ENCODE measurements at places on chromosomes 5 and 9.

GRCh38 chr5:206406-206805 is 11.5 kb downstream of the CCDC127 start:
- peak; percentile 23 for DNase-seq

- DNase-seq, result no peak
Observed at GRCh38 chr5:151058891-151059489, 21.8 kb downstream of the TNIP1 start.

DNA sequence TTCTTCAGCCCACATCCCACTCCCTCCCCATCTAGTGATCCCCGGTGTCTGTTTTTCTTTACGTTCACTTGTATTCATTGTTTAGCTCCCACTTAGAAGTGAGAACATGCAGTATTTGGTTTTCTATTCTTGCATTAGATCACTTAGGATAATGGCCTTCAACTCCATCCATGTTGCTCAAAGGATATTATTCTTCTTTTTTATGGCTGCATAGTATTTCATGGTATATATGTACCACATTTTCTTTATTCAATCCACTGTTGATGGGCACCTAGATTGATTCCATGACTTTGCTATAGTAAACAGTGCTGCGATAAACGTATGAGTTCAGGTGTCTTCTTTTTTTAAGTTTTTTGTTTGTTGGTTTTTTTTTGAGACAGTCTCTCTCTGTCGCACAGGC is 29.1 kb upstream of the CCNB1 start:
- no peak for DNase-seq

- DNase-seq, result peak; percentile 93
Observed at GRCh38 chr9:70407081-70407503, 7.4 kb downstream of the KLF9 start.

DNA sequence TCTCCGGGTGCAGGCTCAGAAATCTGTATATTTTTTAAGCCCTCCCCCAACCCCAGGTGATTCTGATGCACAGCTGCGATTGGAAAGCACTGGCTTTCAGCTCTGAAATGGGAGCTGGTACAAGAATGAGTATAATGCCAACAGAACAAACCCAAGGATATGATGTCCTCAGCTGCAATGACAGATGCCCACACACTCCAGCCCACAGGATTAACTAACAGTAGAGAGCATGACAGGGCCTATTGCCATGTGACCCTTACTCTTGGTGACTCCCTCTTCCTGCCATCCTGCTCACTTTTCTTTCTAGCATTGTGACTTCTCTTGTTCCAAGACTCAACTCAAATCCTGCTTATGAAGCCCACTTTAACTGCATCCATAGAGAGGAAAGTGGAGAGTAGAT is 174.5 kb downstream of the FGF18 start:
- no peak for DNase-seq

DNA sequence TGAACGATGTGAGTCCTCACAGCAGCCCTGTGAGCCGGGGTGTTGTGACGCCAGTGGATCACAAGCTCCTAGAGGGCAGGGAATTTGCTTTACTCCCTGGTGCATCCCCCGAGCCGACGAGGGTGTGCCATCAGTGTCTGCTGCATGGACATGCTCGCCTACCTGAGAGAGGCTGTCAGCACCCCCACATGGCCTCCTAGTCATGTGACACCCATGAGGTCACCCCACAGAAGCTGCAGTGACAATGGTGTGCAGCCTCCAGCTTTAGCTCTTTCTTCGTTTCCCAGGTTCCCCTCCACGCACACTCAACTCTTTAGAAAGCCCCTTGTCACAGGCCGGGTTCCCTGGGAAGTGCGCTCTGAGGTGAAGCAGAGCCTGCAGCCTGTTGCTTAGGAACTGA is 19.8 kb upstream of the GABBR2 start:
- DNase-seq, result no peak

- no peak for DNase-seq
Observed at GRCh38 chr5:31124026-31124425, 69.5 kb upstream of the CDH6 start.

DNA sequence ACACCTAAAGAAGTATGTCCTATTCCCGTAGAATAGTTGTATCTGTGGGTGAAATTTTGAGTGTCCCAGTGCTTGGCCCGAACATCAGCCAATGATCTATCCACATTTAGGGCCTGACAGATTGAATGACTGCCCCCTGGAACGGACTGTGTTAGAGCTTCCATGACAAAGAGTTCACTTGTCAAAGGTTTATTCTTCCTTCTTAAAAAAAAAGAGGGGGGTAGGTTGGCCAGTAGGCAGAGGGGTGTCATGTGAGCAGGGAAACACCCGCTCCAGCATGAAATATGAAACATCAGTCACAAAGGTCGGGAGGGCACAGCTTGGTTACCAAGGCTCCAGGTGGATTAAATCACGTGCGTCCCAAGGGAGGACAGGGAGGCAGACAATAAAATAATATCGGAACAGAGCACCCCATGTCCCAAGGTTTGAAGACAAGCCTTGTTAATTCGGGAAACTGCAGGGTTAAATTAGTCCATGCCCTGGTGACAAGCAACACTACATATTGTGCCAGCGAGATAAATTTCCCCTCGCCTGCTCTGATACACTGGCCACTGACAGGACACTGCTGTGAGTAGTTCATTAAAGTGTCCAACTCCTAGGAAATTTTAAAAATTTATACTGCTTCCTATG is 401.2 kb downstream of the IRX1 start:
- DNase-seq, result no peak

GRCh38 chr9:124182741-124183140 is 75.0 kb upstream of the NEK6 start:
- DNase-seq, result no peak

DNA sequence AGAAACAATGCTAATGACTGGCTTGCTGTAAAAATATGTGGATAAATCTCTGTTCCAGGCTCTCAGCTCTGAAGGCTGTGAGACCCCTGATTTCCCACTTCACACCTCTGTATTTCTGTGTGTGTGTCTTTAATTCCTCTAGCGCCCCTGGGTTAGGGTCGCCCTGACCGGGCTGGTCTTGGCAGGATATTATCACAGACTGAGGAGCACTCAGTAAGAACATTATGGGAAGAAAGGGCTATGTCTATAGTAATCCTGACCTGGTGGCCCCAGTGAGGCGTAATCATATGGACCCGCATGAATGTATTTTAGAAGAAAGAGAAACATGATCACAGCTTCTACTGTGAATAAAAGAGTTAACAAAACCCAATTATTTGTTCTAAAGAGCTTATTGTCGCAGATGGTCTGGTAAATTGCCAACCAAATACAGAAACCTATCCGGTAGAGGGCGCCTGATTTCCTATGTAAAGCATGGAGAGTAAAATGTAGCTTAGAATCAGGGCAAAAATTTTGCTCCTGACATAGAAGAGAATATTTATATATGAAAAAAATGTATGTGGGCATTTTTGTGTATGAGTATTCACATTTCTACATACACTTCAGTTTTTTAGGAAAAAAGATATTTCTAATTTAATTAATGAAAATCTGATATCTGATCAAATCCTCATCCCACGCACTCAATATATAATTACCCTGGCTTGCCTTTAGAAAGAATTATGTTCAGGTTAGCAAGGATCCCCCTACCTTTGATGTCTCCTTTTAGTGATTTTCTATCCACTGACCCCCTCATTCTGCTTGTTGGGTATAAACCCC is 5.8 kb upstream of the IFNA1 start:
- DNase-seq, result peak; percentile 85

- no peak for DNase-seq
Observed at GRCh38 chr5:123617561-123617960, 105.6 kb downstream of the CSNK1G3 start.

GRCh38 chr9:131036529-131037334 is 27.8 kb downstream of the LAMC3 start:
- no peak for DNase-seq

DNA sequence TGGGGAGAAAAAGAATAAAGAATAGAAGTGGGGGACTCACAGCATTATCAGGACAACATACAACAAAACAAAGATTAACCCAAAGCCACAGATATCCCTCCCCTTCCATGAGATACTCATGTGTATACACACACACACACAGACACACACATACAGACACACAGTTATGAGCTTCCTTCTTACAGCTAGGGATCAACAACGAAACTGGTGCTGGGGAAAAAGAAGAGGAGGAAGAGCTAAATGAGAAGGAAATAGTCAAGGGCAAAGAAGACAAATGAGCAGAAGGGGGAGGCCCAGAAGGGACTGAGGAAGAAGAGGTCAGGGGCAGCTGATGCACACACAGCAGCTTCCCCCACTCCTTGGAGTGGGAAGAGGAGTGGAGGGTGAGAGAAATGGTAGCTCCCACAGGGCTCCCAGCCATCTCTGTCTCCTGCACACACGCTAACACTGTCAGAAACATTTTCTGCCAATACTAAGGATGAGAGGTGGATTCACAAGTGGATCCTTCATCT is 66.2 kb downstream of the SIL1 start:
- DNase-seq, result no peak

DNA sequence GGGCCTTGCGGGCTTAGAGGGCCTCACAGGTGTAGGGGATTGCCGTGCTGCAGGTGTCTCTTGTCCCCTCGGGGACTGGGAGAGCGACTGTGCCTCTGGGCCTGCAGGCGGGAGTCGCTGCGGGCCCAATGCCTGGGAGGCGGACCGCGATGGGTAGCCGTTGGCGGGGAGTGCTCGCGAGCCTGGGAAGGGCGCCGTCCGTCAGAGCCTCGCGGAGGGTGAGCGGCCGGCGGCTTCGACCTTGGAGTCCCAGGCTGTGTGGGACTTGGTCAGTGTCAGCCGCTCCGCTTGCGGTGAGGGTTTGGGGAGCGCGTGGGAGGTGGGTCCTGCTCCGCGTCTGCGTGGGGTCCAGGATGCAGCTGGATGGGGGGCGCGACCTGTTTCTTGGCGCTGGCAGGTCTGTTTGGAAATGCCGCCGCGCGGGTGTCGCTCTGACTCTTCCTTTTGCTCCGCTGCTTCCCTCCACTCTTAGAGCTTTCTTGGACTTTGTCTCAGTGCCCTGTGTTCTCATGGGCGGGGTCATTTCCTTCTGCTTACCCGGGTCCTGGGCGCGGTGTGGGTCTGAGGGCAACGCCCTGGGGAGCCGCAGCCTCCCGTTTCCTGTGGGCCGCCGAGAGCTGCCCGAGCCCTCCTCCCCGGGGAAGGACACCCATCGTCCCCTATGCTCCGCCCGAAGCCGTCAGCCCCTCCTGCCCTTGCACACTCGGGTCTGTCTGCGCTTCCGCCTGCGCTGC is 88.9 kb upstream of the CACNA1B start:
- no peak for DNase-seq

- DNase-seq, result no peak
Observed at GRCh38 chr9:571066-571465, 270.4 kb upstream of the DMRT1 start.

DNA sequence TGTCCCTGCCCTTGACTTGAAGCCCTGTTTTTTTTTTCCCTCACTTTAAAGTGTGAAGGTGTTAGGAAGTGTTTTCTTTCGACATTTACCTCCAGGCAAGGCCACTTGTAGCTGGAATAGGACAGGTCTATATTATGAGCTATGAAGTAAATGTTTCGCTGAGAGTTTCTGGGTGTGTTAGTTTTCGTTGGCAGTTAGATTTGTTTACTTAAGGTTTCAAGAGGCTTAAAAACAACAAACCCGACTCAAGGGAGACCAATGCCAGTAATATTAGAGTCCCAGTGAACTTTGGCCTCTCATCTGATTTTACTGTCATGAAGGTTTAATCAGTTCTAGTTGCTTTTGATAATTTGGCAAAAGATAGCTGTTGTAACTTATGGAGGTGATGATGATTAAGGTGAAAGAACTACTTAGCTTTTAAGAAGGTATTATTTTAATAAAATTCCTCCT is 25.2 kb downstream of the OCLN start:
- no peak for DNase-seq

DNA sequence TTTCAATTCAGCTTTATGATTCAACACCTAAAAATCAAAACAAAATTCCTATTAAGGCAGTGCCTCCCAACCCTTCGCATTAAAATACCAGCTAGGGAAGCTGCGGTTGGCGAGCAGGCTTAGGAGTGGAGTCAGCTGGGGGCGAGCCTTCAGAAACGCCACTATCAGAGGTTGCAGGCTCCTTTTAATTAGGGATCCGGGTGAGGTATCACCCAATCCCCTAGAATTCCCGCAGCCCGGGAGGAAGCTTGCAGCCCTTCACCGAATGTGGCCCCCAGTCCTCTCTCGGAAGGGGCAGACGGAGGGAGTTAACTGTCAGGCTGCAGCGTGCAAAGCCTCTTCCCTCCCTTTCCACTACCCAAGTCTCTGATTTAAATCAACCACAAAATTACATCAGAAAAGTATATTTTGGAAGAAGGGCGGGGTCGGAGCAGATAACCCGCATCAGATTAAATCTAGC is 1.7 kb downstream of the STC2 start:
- DNase-seq, result peak; percentile 95

DNA sequence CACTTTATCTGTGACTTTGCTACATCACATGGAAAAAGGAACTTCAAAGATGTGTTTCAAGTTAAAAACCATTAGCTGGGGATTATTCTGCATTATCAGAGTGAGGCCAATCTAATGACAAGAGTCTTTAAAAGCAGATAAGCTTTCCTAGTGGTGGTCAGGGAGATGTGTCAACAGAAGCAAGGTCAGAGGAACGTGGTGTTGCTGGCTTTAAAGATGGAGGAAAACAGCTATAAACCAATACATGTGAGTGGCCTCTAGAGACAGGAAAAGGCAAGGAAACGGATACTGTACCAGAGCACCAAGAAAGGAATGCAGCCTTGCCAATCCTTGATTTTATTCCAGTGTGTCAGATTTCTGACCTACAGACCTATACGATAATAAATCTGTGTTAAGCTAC is 204.2 kb downstream of the TAF11L14 start:
- DNase-seq, result no peak

GRCh38 chr9:35033101-35033500 is 39.3 kb downstream of the VCP start:
- DNase-seq, result no peak

- no peak for DNase-seq
Observed at GRCh38 chr5:61943713-61944112, 362.3 kb upstream of the KIF2A start.

GRCh38 chr5:111722140-111722539 is 34.9 kb downstream of the NREP start:
- DNase-seq, result no peak

DNA sequence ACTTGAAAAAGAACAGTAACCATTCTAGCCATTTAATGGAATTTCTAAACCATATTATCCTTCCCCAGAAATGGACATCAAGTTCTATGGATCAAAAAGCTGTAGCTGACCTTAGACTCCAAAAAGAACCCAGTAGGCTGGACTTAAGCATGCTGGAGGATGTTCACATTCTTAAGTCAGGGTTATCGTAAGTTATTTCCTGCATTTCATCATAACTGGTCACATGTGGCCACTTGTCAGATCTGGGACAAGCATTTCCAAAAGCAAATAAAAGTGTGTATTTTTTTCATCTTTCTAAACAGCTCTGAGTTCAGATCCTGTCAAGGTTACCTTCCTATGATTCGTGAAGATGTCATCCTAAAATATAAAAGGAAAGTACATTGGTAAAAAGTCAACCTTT is 274.5 kb upstream of the PTGER4 start:
- DNase-seq, result peak; percentile 42

DNA sequence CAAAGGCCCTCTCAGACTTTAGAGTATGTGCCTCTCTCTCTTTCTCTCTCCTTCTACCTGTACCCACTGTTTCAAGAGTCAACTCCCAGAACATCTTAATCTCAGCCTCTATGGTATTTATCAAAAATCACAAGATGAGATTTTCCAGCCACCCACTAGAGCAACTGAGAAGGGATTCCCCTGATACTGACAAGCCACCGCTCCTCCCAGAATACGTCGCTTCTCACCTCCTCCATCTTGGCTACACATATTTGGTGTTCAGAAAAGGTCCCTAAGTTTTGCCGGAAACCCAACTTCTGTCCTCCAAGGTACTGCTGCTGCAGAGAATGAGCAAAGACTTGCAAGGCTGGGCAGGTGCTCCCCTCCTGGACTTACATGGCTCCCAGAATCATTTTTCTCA is 6.1 kb downstream of the GARIN3 start:
- no peak for DNase-seq

All from ELR (cell line).